ENCODE measurements at places on chromosomes 2 and 18.

- DNase-seq = no peak
Measured at GRCh38 chr2:140786585-140786984, 1344.2 kb downstream of the LRP1B start.

DNA sequence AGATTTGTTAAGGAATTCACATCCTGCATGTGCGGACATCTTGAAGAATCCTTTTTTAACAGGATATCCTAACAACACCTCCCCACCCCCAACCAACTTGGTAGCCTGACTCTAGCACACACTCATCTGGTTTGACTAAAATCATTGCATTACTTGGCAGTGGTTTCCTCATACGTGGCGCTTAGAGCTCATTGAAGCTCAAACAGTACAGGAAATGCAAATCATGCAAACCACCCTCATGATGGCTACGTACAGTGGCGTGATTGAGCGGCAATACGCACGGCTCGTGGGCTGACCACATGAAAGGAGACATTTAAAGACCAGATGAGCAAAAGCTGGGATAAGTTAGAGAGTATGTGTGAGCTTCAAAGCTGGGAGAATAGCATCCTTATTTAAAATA lies 336.2 kb downstream of the ZEB2 start:
- peak; percentile 71 for DNase-seq

DNA sequence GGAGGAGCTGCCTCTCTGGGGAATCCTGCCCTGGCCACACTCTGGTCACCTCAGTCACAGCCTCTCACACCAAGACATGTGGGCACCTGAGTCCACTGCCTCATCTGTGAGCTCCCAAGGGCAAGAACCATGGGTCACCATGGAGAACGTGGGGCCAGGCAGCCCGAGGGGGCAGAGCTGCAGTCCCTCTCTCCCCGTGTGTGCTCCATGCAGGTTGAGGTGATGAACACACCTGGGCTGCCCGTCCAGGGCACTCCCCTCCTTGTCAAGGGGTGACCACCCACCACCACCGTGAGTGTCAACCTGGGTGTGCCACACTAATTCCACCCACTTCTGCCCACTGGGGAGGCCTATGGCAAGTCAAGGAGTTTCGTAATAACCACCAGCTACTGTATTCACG lies 159.6 kb upstream of the RAB6C start:
- DNase-seq = no peak

DNA sequence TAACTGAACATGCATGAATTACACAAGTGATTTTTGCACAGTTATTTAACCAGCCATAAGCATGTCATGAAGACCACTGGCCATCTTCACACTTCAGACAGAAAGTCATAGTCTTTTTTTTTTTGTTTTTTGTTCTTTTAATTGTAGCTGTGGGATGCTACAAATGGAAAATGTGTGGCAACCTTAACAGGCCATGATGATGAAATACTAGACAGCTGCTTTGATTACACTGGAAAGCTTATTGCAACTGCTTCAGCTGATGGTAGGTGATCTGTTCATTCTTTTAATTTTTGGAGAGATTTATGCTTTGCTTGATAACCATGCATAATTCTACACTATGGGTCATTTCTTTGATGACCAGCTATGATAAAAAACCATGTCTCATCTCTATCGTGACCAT lies 35.6 kb downstream of the DAW1 start:
- no peak for DNase-seq

GRCh38 chr2:129877795-129878775 lies 101.4 kb upstream of the RAB6C start:
- DNase-seq = no peak

- DNase-seq = no peak
Measured at GRCh38 chr2:39839261-39839848, 60.3 kb upstream of the THUMPD2 start.

DNA sequence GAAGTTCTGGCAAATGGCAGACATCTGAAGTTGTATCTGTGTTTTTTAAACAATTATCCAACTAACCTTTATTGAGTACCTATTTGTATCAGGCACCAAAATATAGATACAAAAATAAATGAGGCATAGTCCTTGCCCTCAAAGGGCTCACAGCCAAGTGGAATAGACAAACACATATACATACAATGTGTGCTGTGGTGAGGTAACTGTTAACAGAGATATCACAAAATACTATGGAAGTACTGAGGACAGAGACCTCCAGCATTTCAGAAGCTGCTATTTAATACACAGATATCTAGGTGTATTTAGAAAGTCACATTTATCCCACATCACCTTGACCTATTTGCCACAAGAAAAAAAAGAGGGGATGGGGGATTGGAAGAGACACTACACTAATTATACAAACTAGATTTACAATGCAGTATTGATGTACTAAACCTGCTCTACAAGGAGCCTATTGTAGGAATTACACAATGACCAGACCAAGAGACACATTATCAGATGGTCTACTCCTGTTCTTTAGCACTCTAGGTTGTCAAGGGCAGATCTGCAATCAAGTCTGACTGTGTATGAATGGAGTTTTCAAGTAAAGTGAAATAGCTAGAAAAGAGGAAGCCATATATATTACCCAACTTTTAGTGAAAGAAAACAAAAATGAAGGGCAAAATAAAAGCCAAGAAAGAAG lies 62.2 kb downstream of the SPIRE1 start:
- DNase-seq = no peak

- DNase-seq = no peak
Measured at GRCh38 chr2:40244675-40245074, 207.2 kb downstream of the SLC8A1 start.

- no peak for DNase-seq
Measured at GRCh38 chr2:121472470-121472993, 58.1 kb upstream of the RNU4ATAC start.

DNA sequence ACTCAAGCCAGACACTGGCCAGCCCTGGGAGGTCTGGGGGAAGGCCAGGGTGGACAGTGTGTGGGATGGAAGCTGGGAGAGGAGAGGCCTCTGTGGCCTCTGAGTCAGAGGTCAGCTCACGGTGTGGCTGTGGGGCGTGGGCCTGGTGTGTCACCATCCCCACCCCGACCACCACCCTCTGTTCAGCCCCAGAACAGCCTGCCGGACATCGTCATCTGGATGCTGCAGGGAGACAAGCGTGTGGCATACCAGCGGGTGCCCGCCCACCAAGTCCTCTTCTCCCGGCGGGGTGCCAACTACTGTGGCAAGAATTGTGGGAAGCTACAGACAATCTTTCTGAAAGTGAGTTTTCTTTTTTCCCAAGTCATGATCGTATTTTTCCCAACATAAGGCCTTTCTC lies 110.5 kb downstream of the DYSF start:
- no peak for DNase-seq

- DNase-seq = no peak
Measured at GRCh38 chr2:233407771-233408181, 53.5 kb downstream of the DGKD start.

GRCh38 chr2:16644221-16644925 lies 21.3 kb downstream of the CYRIA start:
- no peak for DNase-seq

GRCh38 chr2:32375228-32375892 lies 18.5 kb downstream of the BIRC6 start:
- no peak for DNase-seq

DNA sequence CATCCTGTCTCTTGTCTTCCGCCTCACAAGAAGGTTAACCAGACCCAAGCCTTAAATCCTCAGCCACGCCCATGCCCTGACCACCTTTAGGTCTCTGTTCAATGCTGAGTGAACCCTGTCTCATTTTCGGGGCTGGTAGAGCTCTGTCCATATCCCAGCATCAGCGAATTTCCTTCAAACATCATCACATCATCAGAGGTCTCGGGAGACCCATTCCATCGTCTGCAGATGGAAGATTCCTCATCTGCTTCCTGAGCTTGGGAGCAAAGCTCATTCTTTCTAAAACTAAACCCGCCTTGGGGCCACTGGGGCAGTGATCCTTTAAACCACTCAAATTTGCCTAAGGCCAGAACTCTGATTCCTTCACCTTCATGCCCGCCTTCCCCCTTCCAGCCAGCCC lies 173.7 kb downstream of the TTC32 start:
- DNase-seq = no peak

- DNase-seq = no peak
Measured at GRCh38 chr2:62811972-62812371, 106.5 kb downstream of the EHBP1 start.

- DNase-seq = no peak
Measured at GRCh38 chr2:128290356-128290755, 28.3 kb downstream of the HS6ST1 start.

DNA sequence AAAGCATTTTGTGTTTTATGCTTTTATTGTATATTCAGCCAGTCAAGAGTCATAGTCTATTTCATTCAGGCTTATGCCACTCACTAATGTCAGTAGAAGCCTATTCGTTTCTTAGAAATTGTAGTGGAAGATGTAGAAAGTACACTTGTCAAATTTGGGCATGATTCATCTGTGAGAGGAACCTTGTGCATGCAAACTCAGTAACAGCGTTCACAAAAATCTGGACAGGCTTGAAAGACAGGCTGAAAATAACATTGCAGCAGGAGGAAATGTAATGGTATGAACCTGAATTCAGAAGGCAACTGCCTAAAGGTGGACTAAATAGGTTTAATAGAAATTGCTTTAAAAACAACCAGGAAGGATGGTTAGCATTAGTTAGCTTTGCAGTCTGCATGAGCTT lies 213.5 kb downstream of the CMPK2 start:
- no peak for DNase-seq

DNA sequence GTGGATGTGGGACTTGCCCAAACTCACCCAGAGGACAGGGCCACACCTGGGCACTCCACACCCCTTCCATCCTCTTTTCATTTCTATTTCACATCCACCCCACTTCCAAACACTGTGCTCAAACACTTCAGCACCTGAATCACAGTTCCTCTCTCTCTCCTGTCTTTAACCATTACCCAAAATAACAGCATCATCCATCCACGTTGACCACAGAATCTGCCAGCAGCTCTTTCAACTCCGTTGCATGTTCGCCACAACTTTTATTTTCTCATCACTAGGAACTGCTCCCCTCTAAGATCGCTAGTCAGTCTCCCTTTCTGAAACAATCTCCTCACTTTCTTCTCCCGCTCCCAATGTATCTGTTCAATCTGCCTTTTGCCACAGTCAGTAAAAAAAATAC lies 121.6 kb upstream of the HNRNPA3 start:
- DNase-seq = no peak

- no peak for DNase-seq
Measured at GRCh38 chr2:4047961-4048891, 344.9 kb downstream of the DCDC2C start.

DNA sequence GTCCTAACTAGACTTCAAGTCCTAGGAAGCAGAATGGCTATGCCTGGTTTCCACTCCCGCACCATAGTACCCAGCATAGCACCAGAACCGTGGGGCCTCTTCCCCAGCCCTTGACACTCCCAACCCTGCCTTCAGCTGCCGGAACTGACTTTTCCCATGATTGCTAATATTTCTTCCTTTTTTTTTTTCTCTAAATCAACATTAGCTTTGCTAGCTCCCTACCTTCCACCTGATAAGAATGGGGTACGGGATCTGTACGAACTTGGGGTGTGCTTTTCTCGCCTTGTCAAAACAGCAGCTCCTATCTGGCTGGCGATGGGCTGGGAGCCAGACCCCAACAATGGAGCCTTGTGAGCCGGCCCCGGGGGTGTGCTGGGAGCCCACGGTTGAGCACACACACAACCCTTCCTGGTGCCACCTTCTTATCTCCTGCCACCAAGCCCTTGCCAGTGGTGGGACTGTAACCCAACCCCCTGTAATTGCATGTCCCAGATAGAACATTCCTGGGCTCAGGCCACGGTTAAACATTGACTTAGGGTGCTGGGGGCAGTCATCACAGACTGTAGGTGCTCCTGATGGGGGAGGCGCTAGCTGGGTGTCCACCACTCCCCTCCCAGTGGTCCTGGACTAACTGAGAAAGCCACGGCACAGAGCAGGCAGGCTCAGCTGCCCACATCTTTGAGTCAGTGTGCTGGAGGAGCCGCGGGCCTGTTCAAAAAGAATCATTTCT lies 213.0 kb upstream of the HAAO start:
- DNase-seq = no peak

GRCh38 chr2:103459283-103459682 lies 697.5 kb downstream of the TMEM182 start:
- DNase-seq = no peak

DNA sequence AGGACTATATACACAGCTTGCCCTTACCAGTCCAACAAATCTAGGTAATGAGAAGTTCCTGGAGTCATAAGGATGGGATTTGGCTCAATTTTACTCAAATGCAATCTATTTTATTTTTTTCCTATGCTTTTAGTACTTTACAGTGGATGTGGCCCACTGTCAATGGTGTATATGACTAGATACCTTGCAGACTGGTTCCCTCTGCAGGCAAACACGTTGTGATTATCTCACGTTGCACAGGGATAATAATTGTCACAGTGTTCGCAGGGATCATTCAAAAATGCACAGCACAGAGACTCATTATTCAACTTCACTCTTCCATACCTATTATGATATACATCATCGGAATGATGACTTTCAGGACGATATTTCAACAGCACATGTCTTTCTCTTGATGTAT lies 359.7 kb downstream of the MBD2 start:
- no peak for DNase-seq

DNA sequence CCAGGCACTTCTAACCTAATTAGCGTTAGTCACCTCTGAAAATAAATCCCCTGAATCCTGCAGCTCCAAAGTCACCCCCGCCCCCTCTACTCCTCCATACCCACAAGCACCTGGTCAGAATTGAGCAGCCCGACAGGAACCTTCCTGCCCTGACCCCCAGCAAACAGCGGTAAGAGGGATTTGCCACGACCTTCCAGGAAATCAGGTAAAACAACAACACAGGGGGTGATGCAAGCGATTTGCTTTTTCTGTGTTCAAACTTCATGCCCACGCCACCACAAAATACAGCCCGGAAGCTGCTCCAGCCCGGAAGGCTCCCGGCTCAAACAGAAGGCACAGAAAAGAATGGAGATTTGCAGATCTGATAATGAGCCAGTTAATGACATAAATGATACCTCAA lies 367.1 kb downstream of the GPD2 start:
- no peak for DNase-seq

DNA sequence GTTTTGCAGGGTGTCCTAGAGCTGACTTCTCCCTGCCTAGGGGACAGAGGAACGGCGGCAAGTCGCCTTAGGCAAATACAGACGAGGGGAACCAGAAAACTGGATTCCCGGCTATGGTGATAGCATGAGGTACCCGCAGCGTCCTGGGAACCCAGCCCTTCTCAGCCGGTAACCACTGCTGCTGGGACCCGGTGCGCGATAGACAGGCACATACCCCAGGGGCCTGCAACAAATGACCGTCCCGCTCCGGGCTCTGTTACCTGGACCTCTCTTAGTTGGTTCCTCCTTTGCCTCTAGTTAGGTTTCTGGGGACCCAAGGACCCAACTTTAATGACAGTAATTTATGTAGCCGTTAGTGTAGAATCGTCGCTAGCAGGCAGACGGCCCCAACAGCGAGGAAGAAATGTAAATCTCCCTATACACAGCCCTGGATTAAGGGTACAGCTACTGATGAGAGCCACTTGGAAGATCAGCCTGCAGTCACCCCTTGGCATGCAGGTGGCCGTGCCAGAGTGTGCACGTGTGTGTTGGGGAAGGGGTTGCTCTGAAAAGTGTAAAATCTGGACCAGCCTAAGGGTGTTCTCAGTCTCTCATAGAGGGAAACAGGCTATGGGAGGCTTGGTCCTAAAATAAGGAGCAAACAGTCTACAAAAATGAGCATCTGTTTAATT lies 819 bp upstream of the SERPINE2 start:
- no peak for DNase-seq
